ENCODE measurements at places on chromosomes 7 and 10.

DNA sequence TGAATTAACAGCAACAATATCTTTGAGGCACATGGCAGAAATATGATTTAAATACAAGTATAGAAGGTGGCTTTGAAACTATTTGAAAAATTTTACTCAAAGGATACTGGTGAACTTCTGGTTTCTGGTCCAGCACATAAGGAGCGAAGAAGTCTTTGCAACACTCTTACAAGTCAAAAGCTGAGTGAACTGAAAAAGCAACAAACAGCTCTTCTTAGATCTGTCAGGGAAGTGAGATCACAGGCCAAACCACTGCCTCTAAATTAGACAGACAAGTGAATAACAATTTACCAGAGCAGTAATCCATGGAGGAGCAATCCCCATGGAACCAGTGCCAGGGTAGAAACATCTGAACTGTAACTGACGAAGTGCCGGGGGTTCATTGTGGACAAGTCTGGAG is 9.6 kb upstream of the VWC2 start:
- no peak for DNase-seq

DNA sequence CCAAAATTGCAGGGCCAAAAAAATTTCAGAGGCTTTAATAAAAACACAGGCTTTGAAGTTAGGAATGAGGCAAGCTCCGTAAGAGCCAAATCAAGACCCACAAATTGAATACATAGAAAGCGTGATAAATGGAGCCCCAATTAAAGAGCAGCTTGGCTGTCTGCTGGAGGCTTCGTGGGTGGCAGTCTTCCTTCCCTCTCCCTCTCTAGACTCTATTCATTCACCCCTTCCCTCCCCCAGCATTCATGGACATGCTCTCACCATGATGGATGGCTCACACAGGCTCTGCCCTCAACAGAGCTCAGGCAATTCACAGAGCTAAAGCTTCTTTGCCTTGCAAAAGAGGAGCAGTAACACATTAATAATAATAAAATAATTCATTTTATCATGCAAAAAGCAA is 214.1 kb downstream of the HERPUD2 start:
- DNase-seq: no peak

DNA sequence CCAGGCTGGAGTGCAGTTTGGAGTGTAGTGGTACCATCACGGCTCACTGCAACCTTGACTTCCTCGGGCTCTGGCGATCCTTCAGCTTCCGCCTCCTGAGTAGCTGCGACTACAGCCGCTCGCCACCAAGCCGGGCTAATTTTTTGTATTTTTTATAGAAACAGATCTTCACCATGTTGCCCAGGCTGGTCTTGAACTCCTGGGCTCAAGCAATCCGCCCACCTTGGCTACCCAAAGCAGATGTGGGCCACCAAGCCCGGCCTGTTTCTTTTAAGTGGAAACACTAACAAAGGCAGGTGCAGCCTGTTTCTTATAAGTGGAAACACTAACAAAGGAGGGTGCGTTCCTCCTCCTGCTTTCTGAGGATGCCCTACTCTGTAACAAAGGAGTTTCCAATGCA is 18.2 kb downstream of the PRF1 start:
- DNase-seq: no peak

DNA sequence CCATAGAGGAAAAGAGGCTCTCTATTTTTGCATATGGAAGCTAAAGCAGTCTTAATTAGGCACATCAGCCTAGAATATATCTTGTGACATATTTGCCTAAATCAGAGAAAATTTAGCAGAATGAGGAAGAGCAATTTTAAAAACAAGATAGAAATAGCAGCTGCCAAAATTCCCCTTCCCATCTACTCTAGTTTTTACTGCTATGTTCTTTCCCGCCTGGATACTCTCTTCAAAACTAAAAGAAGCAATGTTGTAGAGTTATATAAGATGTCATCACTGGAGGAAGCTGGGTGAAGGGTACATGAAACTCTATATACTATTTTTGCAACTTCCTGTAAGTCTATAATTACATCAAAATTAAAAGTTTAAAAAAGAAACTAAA is 87.0 kb downstream of the ARMH3 start:
- no peak for DNase-seq

- no peak for DNase-seq
Measured at GRCh38 chr10:44650691-44651661, 260.2 kb upstream of the TMEM72 start.

GRCh38 chr10:63751836-63752235 is 230.6 kb downstream of the REEP3 start:
- DNase-seq: no peak

GRCh38 chr10:81219758-81220157 is 655.2 kb upstream of the NRG3 start:
- DNase-seq: no peak
